ENCODE measurements at places on chromosomes 5 and 9.

- DNase-seq = no peak
Measured at GRCh38 chr5:145586661-145587307, 248.4 kb downstream of the PRELID2 start.

DNA sequence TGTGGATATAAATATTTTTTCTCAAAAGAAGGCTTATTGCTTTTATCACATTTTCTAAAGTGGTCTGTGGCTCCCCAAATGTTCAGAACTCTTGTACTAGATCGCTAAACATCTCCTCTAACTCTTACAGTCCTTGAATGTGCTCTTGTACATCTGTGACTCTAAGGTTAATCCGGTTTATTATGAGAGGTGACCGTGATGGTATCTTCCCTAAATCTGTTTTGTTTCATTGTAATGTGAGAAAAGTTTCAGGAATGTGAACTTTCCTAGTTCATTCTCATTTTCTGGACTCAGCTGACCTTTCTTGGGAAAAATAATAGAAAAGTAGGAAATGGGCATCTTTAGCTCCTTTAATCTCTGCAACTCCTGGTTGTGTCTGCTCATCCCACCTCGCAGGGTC lies 94.5 kb upstream of the CD180 start:
- DNase-seq = no peak

GRCh38 chr9:38281917-38282316 lies 110.6 kb upstream of the ALDH1B1 start:
- DNase-seq = no peak

DNA sequence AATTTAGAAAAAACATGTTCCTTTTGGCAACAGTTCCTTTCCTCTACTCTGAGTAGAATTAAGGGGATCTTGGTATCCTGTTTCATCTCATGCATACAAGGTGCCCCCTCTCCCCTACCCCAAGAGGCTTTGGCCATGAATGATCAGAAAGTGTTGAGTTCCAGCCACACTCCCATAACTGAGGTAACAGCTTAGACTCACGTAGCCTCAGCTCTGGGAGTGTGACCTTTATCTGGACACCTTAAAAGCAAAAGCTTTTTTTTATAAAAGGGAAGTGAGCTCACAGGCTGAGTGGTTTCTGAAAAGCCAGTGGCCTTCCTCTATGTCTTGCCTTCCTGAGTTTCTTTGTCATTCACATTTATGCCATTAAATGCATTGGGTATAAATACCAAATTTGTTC lies 900 bp upstream of the HAVCR2 start:
- no peak for DNase-seq

Data from posterior cingulate gyrus (tissue), 11 donors.